Activated T-helper 1 cell treated with anti-CD3 and anti-CD28 coated beads, Interleukin-12 subunit alpha, Interleukin-12 subunit beta, Interleukin-2, Interleukin-4 antibody, amounts not matched to agents 30 ng/mL and 10 ng/mL and 1 ng/mL, durations not matched to agents 14 hours and 24 hours and 36 hours (primary cell): ENCODE measurements at places on chromosomes 16 and 17. TPM values are rescaled to one million over a fixed set of nuclear protein-coding genes. Genes with fewer than 3 reads are reported as not detected.

GRCh38 chr17:68514831-68515635 lies 2.8 kb downstream of the PRKAR1A start:
- peak overlapping the region; percentile 19 for H3K27ac ChIP-seq
- H3K4me1 ChIP-seq: peaks cover 54% of the 10 kb centered on the region
- peak overlapping the region; percentile 97 for H3K4me3 ChIP-seq
- H3K27me3 ChIP-seq: no peaks in the 10 kb centered on the region
- DNase-seq: no peak

DNA sequence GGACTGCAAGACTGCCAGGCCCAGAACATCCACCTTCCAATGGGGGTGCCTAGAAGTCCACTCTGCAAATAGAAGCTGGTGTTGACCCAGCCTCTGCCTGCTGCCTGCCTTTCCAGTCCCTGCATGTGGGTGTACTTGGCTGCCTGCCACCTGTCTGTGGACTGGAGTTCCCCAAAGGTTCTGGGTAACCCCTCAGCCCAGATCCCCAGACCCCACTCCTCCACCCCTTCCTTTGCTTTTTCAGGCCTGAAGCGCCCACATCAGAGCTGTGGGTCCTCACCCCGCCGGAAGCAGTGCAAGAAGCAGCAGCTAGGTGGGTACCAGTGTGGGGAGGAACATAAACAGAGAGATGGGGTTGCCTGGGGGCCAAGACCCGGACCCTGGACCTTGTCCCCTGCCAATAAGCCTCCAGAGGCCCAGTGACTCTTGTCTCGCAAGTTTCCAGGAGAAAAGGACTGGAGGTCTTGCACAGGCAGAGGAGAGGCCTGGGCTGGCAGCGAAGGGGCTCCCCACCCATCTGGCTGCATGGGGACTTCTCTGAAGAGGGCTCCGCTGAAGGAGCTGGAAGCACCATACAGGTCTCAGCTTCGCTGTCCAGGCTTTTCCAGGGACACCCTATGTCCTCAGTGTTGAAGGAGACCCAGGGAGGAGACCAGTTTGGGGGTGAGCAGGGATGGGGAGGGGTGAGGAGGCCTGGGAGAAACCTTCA lies 34.3 kb downstream of the NLRC5 start:
- H3K4me1 ChIP-seq: peaks cover 76% of the 10 kb centered on the region
- H3K4me3 ChIP-seq: peak overlapping the region; percentile 34
- H3K27ac ChIP-seq: peak overlapping the region; percentile 58
- peaks cover 78% of the 10 kb centered on the region for H3K36me3 ChIP-seq
- H3K27me3 ChIP-seq: no peaks in the 10 kb centered on the region

GRCh38 chr17:15501282-15501681 lies 33.9 kb upstream of the CDRT4 start:
- H3K36me3 ChIP-seq: peaks cover 13% of the 10 kb centered on the region
- H3K27me3 ChIP-seq: no peaks in the 10 kb centered on the region
- H3K27ac ChIP-seq: no peak overlapping the region
- no peak for DNase-seq
- no peak overlapping the region for H3K4me3 ChIP-seq
- H3K4me1 ChIP-seq: peaks cover 7% of the 10 kb centered on the region

- H3K4me1 ChIP-seq: peaks cover 66% of the 10 kb centered on the region
- peak overlapping the region; percentile 28 for H3K4me3 ChIP-seq
- H3K27me3 ChIP-seq: no peaks in the 10 kb centered on the region
- H3K27ac ChIP-seq: peak overlapping the region; percentile 1
- peaks cover 9% of the 10 kb centered on the region for H3K36me3 ChIP-seq
These were observed 4.6 kb downstream of the IGFBP4 start for GRCh38 chr17:40447806-40448205.

DNA sequence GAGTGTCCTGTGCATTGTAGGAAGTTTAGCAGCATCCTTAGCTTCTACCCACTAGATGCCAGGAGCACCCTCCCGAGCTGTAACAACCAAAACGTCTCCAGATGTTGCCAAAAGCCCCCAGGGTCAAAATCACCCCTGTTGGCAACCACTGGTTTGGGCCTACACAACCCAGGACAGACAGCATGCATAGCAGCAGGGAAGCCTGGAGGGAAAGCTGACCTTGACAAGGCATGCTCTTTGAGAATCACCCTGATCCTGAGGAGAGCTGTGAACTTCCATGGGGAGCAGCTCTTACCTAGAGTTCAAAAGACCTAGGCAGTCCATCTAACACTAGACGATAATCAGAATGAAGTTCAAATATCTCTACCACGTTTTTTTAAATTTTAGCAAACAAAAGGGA lies 9.2 kb downstream of the SKAP1 start:
- H3K4me3 ChIP-seq: no peak overlapping the region
- H3K27me3 ChIP-seq: no peaks in the 10 kb centered on the region
- DNase-seq: no peak
- H3K27ac ChIP-seq: no peak overlapping the region
- H3K36me3 ChIP-seq: peaks cover 16% of the 10 kb centered on the region

DNAJA2 gene
- 83.6 and 86.3 TPM in 2 replicates for total RNA-seq

TAT gene
- not detected in 2 replicates for total RNA-seq
